ENCODE measurements at places on chromosomes 11 and 22.

- no peak for DNase-seq
Observed at GRCh38 chr22:27431896-27432295, 369.7 kb downstream of the MN1 start.

- no peak for DNase-seq
Observed at GRCh38 chr11:9972989-9973388, 309.1 kb downstream of the SWAP70 start.

- no peak for DNase-seq
Observed at GRCh38 chr11:93861808-93862207, 11.4 kb upstream of the VSTM5 start.

- no peak for DNase-seq
Observed at GRCh38 chr11:24705474-24705873, 208.6 kb downstream of the LUZP2 start.

- no peak for DNase-seq
Observed at GRCh38 chr22:29080106-29080975, 7.5 kb downstream of the KREMEN1 start.

DNA sequence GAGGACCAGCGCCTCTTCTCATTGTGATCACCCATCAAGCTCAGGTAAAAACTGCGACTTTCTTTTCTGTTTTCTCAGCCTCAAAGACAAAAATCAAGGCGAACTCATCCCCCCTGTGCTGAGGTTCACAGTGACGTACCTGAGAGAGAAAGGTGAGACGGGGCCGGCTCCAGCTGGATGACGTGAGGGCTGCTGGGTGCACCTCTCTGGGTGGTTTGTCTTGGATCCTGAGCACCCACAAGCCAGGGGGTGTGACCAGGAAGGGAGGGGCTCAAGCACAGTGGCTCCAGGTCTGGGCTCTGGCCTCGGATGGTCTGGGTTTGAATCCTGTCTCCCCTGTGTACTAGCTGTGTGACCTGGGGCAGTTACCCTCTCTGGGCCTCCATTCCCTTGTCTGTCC, 92.8 kb downstream of the ARHGAP8 start:
- no peak for DNase-seq
